ENCODE measurements at places on chromosomes 5 and 9.

- no peak for DNase-seq
Observed at GRCh38 chr5:138463419-138464007, 1.8 kb upstream of the EGR1 start.

DNA sequence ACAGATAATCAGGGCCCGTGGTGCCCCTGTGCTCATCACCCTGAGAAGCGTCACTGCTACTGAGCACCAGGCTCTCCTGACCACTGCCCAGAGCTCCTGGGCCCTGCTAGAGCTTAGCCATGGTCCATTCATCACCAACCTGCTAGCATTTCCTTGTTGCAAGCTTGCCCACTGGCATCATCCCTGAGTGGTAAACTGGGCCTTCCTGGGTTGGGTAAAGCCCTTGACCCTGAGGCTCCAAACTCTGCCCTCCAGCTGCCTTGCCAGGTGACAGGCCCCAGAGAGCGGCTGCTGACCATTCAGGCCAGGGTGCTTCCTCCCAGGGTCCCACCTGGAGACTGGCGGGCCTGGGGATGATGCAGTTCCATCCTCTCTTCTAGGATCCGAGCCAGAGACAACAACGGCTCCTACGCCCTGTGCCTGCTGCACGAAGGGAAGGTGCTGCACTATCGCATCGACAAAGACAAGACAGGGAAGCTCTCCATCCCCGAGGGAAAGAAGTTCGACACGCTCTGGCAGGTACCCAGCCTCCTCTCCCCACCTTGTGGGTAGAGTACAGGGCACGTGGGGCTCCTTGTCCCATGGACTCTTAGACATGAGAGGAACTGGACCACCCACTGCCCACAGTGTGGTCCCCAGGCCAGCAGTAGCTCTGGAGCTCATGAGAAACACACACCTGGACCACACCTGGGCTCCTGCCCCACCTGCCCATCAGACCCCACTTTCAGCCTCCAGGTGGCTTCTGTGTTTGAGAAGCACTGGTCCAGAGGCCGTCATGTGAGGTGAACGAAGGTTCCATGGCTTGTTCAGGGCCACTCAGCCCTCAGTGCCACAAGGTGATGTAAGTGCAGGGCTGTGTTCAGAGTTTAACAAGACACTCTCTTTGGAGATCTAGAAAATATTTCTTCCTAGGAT is 60.5 kb downstream of the SYK start:
- DNase-seq = no peak

DNA sequence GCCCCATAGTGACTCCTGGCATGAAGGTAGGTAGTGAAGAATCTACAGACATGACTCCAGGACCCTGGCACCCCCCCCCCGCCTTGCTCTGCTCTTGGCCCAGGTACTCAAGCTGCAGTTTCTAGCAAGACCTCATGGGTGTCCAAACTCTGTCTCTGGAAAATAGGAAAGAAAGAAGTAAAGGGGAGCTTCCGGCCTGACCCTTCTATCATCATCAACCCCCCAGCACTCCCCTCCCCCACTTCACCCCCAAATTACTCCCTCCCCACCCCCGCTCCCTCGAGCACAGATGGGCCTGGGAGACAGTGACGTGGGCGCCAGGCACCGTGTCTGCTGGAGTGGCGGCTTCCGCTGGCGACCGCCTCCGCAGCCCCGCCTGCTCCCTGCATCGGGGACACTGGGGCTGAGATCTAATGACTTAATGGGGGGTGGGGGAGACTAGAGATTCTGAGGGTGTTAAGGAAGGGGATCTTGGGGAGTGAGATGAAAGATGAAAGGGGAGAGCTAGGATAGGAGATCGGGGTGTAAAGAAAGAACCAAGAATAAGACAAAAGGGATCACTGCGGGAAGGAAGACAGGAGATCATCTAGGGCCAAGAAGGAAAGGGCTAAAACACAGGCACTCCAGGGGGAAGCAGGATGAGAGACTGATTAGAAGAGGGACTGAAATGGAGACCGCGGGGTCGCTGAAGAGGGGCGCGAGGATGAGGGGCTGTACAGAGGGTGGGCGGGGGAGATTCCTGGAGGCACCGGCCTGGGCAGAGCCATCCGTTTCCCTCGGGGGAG is 1.1 kb upstream of the DNAJB5 start:
- DNase-seq = peak; percentile 31

DNA sequence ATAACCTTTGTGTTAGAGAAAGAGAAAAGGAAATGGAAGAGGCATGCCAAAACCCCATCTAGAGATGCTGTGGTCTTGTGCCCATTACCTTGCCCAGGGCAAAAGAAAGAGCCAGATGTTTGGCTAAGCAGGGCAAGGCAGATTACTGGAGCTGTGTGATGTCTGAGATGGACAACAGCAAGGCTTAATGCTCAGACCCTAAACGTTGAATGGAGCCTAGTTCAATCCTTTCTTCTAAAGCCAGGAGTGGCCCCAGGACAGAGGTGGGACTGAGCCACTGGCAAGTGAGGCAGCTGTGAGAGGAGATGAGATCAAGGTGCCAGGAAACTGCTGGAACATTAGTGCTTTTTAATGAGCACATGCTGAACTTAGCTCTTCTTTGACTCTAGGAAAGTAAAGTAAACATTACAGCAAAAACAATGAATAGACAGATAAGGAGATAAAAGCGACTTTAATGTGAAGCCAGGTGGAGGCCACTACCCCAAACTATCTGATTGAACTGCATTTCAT is 143.0 kb upstream of the EGFLAM start:
- DNase-seq = no peak

DNA sequence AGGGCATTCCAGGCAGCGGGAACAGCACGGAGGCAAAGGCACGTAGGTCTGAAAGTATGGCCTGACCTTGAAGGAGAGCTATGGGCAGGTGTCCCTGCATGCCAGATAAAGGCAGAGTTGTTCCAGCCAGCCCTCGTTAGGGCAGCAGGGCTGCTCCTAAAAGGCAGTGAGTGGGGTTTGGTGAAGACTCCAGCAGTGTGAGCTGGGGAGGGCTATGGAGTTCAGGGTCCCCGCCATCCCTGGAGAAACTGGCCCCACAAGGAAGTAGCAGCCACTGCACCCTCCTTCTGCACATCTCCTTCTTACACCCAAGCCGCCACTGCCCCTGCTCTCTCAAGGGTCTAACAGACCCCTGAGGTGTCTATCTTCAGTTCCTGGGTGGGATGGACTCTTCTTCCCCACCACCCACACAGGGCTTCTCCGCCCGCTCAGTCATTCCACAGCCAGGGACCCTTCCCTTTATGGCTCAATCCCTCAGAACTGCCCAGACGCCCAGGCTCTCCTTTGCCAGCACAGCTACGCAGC is 1.4 kb downstream of the AKNA start:
- DNase-seq = no peak

DNA sequence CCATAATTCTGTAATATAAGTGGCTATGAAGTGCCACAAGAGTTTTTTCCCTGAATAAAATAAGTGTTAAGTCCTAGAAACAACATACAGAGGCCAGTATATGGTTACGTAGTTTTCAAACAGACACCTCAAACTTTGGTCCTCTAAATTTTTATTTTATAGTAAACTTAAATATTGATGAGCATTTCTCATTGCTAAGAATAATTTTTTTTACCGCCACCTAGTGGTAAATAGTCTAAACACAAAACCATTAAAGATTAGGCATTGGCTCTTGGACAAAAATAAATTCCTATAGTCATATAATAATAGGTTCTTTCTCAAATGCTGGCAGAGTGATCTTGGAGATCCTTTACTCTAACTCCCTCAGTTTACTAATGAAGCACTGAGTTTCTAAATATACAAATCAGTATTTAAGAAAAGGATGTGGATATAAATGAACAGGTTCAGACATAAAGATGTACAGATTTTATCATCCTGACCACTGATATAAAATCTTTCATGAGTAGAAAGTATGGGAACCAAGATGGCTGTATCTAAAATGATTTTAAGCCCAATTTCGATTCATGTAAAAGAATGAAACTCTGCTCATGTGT is 136.2 kb downstream of the FANCC start:
- no peak for DNase-seq

DNA sequence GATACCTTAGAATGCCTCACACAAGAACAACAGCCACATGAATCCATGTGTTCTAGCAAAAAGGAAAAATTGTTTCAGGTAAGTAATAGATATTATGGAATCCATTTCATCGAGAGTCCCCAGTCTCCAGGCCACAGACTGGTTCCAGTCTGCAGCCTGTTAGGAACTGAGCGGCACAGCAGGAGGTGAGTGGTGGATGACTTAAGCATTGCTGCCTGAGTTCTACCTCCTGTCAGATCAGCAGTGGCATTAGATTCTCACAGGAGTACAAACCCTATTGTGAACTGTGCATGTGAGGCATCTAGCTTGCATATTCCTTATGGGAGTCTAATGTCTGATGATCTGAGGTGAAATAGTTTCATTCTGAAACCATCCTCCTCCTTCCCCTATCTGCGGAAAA is 207.0 kb downstream of the CSNK1G3 start:
- no peak for DNase-seq

- no peak for DNase-seq
Observed at GRCh38 chr9:76297721-76298239, 96.4 kb downstream of the RFK start.

Measured in naive thymus-derived CD4-positive, alpha-beta T cell (primary cell).